ENCODE measurements at places on chromosomes 12 and 14.

DNA sequence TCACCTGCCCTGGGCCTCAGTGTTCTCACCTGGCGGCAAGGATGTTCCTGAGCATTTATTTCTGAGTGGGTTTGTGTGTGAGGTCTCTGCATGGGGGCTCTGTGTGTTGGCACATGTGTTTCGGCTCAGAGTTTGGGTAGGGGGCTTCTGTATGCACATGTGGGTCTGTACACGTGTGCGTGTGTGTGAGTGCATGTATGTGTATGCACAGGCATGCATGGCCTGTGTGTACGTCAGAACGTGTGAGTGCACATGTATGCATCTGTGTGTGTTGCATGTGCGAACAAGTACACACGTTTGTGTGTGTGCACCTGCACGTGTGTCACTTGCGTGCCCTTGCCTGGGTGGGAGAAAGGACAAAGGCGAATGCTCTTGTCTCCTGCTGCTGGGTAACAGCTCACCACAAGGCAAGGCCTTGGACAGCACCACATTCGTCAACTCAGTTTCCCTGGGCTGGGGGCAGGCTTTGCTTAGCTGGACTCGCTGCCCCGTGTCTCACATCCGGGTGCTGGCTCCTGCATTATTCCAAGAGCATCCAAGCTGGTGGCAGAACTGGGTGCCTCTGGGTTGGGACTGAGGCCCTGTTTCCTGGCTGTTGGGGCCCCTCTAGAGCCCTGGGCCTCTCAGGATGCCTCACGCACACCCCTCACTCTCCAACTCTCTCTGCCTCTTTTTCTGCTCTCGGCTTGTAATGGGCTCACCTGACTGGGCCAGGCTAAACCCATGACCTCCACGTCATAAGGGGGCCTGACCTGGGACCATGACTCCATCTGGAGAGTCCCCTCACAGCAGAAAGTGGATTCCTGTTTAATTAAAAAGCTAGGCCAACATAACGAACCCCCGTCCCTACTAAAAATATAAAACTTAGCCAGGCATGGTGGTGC is 153.6 kb upstream of the C14orf180 start:
- no peak for DNase-seq

- no peak for DNase-seq
Observed at GRCh38 chr12:114361545-114361944, 44.4 kb downstream of the TBX5 start.

DNA sequence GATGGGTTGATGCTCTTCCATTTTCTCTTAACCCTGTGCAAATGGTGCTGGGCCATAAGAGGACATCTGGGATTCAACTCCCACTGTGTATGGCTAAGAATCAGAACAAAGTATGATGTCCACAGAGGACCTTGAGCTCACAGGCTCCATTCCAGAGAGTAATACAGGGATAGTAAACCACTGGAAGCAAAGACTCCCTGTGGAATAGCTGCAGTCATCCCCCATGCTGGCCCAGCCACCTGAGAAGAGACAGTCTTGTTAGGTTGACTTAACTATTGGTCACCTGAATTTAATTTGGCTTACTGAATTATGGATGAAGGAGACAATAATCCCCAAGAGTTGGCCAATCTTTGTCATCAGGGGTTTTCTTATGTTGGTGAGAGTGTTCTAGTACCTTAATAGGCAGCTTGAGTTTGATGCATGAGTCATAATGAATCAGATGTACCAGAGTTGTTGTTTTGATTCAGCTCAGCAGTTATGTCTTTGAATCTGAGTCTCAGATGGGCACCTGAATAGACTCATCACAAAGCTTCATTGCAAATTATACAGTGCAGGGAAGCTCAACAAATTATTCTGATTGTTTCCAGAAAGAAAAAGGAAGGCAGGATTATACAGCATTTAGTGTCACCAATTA is 122.7 kb downstream of the SSPN start:
- no peak for DNase-seq

- no peak for DNase-seq
Observed at GRCh38 chr12:92988622-92989130, 59.6 kb upstream of the EEA1 start.
